ENCODE measurements at places on chromosomes 2 and 18. TPM values are rescaled to one million over a fixed set of nuclear protein-coding genes. Genes with fewer than 3 reads are reported as not detected.

Gene MARCHF4
- not detected for total RNA-seq

Gene NTSR2
- total RNA-seq: not detected

Gene PAX3
- total RNA-seq: not detected

DNA sequence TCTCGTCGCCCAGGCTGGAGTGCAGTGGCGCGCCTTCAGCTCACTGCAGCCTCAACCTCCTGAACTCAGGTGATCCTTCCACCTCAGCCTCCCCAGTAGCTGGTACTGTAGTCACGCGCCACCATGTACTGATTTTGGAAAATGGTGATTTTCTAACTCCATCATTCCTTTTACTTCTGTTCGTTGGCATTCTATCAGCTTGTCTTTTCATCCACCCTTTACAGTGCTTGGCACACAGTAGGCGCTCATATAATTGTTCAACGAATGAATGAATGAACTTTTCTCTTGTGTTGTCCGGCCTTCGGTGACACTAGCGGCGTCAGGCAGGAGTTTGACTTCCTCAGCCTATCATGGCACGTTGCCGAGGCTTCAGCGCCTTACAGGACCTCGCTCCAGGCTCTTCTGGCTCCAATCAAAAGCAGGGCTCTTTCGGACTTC is 373 bp upstream of the MTHFD2 start:
- DNase-seq: no peak

- no peak for DNase-seq
Observed at GRCh38 chr18:10130606-10131005, 216.8 kb downstream of the VAPA start.

GRCh38 chr2:173545364-173545763 is 190.7 kb downstream of the CDCA7 start:
- DNase-seq: no peak

DNA sequence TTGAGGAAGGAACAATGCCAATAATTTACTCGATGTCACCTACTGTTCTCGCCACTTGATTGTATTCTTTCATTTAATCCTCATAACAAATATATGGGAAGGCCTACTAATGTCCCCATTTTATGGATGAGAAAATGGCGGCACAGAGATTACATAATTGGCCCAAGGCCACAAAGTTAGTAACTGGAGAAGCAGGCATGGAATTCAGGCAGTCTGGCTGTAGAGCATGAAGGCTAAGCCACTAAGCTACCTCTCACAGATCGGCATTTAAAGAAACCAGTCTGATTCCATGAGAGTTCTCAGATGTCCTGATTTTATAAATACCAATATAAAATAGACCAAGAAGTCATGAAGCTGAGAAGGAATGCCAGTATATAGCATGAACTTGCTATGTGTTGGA is 121.8 kb upstream of the EPAS1 start:
- no peak for DNase-seq

GRCh38 chr2:119389615-119390306 is 23.0 kb downstream of the DBI start:
- no peak for DNase-seq

DNA sequence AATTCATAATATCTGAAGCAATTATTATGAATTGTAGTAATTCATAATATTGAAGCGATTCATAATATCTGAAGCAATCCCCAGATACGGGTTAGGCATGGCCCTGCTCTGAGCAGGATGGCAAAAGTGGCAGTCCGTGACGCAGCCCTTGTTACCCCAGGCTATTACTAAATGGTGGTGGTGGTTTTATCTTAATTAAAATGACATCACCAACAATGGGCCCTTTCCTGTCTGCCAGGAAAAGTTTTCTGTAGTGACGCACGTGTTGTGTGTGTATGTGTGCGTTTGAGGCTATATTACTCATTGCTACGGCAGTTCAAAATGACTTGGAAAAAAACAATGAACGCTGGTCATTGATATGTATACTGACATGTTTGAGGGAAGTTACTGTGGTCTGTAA is 10.6 kb upstream of the MOCOS start:
- no peak for DNase-seq

- no peak for DNase-seq
Observed at GRCh38 chr18:54127759-54128378, 96.6 kb downstream of the MBD2 start.

- DNase-seq: no peak
Observed at GRCh38 chr2:211513446-211513845, 957.0 kb downstream of the CPS1 start.

DNA sequence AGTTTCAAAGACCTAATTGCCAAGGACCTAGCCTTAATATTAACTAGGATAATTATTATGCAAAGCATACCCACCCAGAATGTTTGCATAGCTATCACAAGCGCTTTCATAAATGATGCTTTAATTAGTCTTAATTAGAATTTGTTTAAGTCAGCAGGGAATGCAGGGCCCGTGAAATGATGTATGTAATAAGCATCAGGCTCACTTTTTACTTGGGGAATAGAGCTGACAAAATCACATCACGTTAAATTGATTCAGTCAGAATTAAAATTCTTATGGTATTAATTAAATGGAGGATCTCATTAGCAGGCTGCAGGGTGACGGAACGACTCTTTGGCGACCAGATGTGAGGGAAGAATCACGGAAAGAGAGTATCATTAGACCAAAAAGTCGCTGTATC is 264.5 kb downstream of the GPD2 start:
- no peak for DNase-seq
